ENCODE measurements at places on chromosomes 12 and 14.
A peak's percentile ranks its signal among the peaks of the same experiment; 100 is the strongest.

- DNase-seq: no peak
Measured at GRCh38 chr12:107373238-107373809, 280.0 kb upstream of the CRY1 start.

GRCh38 chr12:47207829-47208248 lies 128.1 kb upstream of the AMIGO2 start:
- DNase-seq: no peak

- peak; percentile 43 for DNase-seq
Measured at GRCh38 chr14:59919570-59920377, at the start of gene LRRC9. Gene LRRC9, plus strand, starts transcription at chr14:59920144.

GRCh38 chr12:65156366-65156841 lies 13.0 kb upstream of the LEMD3 start:
- DNase-seq: no peak

DNA sequence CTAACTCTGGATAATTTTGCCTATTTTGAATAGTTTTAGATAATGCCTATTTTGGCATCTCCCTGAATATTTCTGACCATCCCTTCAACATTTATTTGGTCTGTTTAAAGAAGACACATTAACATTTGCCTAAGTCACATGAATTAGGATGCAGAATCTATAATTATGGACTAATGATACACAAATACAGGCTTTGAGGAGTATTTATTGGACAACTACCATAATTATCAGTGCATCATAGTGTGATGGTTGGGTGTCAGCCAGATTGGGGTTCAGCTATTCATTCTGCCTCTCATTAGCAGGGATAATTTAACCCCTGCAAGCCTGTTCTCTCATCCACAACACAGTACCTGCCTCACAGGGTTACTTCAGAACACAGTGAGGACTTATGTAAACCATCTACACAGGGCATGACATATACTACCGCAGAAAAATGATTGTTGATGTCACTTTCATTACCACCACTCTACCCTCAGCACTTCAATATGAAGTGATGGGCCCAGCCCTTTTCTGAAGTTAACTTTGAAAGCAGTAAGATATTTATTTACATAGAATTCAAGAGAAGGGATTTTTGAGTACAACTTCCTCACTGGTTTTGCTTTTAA lies 14.4 kb downstream of the PRKCH start:
- no peak for DNase-seq

Measured in Ammon's horn (tissue), 1 donor.